Activated CD4-positive, alpha-beta T cell treated with anti-CD3 and anti-CD28 coated beads, Interleukin-2, amount 10 ng/mL, durations not matched to agents 24 days and 14 days (primary cell): ENCODE measurements at places on chromosomes 6 and 20. TPM values are rescaled to one million over a fixed set of nuclear protein-coding genes. Genes with fewer than 3 reads are reported as not detected.

DNA sequence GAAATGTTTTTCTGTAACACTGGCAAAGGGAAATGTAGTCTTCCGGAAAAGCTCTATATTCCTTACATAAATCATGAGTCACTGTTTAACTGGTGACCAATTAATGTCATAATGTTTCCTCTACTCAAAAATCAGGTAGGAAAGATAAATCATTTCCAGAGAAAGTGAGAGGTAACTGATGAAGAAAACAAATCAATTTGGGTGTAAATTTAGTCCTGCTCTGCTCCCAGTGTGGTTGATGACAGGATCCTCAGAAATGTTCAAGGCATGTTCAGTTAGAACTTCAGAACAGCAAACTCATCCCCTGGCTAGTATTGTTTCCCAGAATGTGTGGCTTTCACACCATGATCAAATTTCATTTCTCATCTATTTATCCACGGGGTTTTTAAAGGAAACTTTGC lies 38.8 kb upstream of the SPACA1 start:
- no peak for DNase-seq
- no peak overlapping the region for H3K4me3 ChIP-seq
- no peaks in the 10 kb centered on the region for H3K36me3 ChIP-seq
- peaks cover 5% of the 10 kb centered on the region for H3K27me3 ChIP-seq
- no peak overlapping the region for H3K27ac ChIP-seq

Gene EYA2
- total RNA-seq: not detected in 2 replicates

DNA sequence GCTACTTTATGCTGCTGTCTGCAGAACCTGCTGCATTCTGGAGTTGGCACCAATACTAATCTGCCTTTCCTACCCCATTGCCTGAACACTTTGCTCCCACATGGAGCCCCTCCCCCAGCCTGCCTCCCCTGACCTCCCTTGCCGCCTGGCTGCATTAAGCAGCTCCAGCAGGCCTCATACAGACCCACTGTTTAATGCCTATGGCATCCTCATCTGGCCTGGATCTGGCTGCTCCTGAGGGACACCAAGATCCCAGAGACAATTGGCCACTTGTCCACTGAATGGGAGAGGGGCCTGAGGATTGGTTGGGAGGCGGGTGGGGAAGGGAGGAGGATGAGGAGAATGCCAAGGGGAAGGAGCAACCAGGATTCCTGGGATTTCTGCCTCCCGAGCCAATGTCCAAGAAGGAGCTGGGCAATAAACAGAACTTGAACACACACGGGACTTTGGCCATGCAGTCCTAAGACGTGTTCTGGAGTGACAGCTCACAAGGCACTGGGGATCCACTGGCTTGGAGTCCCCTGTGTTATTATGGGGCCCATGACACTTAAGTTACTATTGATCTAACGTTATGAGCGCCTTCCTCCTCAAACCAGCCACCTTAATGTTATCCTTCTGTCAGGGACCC lies 10.4 kb upstream of the KCNK5 start:
- no peak for DNase-seq
- peaks cover 12% of the 10 kb centered on the region for H3K27me3 ChIP-seq
- H3K4me1 ChIP-seq: no peaks in the 10 kb centered on the region
- H3K36me3 ChIP-seq: no peaks in the 10 kb centered on the region
- no peak overlapping the region for H3K4me3 ChIP-seq

Gene RRAGD
- total RNA-seq: 10.6 and 10.9 TPM in 2 replicates
